ENCODE measurements at places on chromosomes 4 and X.

GRCh38 chr4:6268650-6269615, 717 bp upstream of the WFS1 start:
- no peak for DNase-seq

- no peak for DNase-seq
Measured at GRCh38 chrX:38205039-38205438, 15.6 kb downstream of the SRPX start.

DNA sequence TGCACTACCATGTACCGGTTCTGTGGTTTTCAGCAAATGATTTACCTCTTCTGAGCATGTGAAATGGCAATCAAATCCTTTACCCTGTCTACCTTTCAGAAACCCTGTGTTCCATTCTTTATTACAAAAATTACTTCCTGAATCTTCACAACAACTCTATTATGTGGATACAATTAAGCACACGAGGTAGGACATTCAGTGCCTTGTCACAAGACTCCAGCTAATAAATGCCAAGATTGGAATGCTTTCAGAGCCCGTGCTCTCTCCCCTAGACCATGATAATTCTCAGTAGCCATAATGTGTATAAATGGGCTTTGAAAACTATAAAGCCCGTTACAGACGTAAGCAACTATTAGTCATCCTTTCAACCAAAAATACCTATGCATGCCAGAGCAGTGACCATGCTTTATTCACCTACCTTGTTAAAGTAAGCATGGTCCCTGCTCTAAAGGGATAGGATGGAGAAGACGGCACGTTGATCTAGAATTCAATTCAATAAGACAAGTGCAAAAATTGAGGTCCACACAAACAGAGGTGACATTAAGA, 2.4 kb downstream of the RXFP1 start:
- no peak for DNase-seq

DNA sequence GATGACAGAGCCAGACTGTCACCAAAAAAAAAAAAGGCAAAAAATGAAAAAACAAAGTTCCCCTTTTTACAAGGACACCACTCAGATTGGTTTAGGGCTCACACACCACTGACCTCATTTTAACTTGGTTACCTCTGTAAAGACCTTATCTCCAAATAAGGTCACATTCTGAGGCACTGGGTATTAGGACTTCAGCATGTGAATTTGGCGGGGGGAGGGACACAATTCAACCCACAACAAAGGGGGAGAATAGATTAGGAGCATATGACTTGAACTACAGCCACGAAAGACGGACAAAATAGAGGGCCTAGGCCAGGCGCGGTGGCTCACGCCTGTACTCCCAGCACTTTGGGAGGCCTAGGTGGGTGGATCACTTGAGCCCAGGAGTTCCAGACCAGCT, 31.0 kb upstream of the ARAF start:
- no peak for DNase-seq

DNA sequence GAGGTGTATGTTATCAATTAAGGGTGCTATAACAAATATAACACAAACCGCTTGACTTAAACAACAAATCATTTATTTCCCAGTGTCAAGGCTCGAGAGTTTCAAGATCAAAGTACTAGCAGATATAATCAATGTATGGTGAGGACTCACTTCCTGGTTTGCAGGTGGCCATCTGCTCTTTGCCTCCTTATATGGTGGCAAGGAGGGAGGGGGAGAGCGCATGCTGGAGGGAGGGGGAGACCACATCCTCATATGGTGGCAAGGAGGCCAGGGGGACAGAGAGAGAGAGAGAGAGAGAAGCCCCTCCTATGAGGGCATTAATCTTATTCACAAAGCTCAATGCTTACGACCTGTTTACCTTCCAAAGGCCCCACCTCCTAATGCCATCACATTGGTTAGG, 372.3 kb upstream of the SPOCK3 start:
- no peak for DNase-seq

DNA sequence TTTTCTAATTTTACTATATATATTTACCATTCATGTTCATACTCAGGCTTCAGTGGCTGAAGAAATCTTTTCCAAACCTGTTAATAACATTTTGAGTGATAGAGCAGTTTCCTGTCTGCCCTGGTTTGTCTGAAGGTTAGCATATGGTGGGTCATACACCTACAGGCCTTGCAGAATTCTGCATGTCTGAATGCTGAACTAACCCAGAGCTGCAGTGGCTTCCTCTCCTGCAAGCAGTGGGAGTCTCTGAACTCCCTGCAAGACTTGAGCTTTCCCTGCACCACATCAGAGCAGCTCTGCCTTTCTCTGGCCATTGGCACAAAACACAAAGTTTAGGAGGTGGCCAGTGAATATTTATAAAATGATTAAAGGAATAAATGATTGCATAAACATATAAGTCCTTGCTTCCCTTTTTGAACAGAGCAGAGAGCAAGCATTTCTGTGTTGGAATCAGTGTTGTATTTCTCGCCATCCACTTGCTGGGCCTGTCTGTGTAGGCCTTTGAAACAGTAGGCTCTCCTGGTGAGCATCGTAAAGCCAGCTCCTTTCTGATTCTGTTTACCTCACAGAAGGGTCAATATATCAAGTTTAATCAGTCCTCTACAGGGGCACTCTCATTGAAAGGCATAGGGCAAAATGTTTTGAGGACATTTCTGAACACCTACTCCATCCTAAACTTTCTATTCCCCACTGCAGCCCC, 15.0 kb upstream of the UNC5C start:
- DNase-seq: no peak

DNA sequence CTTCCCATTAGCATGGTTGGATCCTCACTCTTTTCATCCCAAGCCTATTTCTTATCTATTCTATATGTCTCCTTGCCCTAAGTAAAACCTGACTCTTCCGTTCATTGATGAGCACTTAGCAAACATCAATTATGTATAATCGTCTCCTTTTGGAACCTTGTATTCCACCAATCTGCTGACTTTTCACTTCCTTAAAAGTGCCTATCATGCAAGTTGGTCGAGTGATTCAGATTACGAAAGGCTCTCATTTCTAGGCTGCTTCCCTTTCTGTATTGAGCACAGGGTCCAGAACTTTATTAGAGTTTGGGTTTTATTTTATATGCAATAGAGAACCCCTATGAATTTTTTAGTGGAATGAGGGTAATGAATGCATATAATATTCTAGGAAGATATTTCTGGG, 27.1 kb upstream of the ALB start:
- no peak for DNase-seq

GRCh38 chr4:1474126-1475090, 68.2 kb upstream of the NKX1-1 start:
- DNase-seq: no peak

DNA sequence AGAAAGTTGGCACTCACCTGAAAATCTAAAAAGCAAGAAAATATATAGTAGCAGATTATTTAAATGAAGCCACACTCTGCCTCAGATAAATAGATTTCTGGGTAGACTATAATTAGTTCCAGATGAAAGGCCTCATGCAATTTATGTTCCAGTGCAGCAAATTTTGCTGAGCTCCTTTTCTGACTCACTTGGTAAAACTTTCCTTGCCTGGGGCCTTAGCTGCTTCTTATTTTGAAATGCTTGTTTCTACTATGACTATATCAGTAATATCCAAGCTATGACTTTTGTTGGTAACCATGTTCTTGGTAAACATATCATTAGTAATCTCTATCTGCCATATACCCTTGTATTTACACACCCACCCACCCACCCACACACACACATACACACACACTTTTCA, 961.8 kb downstream of the SH3BGRL start:
- no peak for DNase-seq

- no peak for DNase-seq
Measured at GRCh38 chr4:23006756-23007155, 314.0 kb downstream of the GBA3 start.

- no peak for DNase-seq
Measured at GRCh38 chrX:117120700-117121099, 657.9 kb upstream of the CT83 start.

DNA sequence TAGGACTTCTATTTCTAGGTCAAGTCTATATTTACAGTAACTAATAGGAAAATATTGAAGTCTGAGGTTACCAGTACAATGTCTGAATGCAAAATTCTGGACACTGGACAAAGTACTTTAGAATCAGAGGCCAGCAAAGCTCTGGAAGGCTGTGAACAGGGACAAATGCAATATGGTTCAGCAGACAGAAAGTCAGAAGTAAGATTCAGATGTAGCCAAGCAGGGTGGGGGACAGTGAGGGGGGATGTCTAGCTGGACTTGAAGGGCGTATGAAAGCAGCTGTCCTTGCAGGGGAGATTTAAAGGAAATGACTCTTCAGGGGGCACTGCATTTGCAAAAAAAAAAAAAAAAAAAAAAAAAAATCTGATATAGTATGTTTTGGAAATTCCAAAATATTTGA, 2.9 kb downstream of the SORBS2 start:
- no peak for DNase-seq

- DNase-seq: no peak
Measured at GRCh38 chr4:7652006-7652405, 217.3 kb upstream of the PSAPL1 start.

DNA sequence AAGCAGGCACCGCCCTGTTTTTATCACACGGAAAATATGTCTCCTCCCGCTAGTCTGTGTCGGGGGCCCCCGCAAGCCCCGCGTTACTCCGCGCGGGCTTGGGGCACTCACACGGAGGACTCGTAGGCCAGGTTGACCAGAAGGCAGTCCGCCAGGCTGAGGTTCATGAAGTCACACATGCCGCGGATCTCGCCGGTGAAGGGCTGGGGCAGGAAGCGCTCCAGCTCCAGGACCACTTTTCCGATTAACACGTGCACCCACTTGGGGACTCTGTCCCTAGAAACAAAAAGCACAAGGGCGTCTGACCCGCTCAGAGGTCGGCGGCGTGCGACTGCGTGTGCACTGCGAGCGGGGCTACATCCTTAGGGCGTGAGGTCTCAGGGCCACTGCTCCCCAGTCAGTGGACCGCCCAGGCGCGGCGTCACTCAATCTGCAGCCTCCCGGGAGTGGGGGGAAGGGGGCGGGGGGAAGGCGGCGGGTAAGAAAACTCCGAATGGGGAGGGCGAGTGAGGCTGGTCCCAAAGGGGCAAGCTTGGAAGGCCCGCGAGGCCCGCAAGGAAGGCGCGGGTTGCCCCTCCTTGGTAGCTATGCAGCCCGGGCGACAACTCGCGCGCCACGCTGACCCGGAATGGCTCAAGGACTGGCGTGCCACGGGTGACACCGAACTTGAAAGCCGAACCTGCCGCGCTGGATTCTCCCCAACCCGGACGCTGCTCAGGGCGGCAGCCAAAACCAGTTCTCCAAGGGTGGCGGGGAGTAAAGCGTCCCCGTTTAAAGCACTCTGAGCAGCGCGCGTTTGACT, 722 bp downstream of the NAAA start:
- peak; percentile 65 for DNase-seq

DNA sequence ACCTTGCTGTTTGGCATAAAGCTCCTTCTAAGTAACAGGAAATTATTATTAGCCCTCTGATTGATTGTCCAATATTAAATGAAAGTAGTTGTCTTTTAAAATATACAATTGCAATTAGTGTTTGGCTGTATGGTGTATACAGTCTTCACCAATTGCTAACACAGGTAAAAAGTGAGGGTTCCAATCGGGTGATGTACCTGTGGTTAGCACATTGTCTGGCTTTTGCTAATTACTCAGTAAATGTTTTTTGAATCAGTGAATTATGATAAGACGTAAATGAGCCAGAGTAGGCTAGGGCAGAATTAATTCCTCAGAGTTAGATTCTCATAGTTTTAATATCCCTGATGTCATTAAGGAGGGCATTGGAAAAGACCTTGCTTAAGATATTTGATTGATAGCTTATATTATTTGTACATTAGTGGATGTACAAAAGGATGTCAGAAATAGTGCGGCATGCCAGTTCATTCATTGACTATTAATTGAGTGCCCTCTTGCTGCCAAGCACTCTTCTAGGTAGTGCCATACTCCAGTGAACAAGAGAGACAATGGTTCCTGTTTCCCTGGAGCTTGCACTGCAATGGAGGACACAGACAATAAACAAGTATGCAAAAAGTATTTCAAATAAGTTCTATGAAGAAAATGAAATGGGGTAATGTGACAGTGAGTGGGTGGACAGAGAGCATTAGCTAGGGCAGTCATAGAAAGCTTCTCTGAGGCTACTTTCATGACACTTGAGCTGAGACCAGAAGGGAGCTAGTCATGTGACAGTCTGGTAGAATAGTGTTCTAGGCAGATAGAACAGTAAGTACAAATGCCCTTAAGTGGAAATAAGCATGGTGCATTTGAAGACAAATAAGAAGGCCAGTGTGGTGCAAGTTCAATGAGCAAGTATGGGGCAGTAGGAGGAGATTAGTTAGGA, 205.9 kb upstream of the CASK start:
- DNase-seq: no peak

- DNase-seq: no peak
Measured at GRCh38 chrX:108415146-108415545, 23.1 kb downstream of the COL4A6 start.

- no peak for DNase-seq
Measured at GRCh38 chrX:413322-414201, 26.9 kb upstream of the PPP2R3B start.

DNA sequence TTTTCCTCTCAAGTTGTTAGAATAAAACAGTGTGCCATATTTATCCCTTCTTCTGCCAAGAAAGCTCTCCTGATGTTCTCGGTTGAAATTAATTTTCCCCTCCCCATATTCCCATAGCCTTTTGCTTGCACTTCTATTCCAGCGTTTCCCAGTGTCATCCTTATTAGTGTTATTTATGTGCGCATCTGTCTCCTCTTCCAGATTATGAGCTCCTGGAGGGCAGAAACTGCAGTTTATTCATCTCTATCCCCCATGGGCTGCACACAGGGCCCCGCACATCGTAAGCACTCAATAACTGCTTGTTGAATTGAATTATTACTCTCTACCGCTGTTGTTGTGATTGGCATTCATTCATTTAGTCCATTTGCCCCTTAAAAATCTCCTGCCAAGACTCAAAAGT, 149.4 kb downstream of the SOX3 start:
- no peak for DNase-seq

DNA sequence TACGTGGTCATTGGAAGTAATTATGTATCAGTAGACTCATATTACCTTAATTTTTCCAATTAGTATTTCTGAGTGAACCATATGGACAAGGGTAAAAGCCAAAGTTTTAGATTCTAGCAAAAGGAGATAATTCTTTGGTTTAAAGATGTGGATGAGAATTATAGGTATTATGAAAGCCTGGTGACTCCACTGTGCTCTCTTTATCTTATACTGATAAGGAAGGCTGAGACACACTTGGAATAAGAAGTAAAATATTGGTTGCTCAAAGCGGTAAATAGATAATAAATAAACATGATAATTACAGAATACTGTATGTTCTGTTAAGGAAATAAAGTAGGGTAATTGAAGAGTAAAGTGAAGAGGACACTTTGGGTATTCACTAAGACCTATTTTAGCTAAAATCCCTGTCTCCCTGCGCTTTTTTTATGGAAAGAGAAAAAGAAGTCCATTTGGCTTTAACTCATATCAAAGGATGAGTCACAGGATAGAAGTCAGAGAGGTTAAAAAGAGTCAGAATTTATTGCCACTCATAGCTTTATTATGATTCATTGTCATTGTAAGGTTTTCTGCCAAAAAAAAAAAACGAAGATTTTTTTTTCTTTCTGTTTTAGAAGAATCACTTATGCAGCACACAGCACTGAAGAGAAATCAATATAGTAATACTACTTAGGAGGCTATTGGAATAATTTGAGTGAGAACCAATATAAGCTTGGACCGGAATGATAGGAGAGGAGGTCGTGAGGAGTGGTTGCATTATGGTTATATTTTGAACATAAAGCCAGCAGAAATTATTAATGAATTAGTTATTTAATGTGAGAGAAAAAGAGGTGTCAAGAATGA, 2463.1 kb downstream of the ARAP2 start:
- DNase-seq: no peak
